GM12892 (cell line): ENCODE measurements at places on chromosomes 2 and 18.

- DNase-seq: no peak
These were observed 437.9 kb downstream of the TXNL1 start for GRCh38 chr18:56200381-56200911.

DNA sequence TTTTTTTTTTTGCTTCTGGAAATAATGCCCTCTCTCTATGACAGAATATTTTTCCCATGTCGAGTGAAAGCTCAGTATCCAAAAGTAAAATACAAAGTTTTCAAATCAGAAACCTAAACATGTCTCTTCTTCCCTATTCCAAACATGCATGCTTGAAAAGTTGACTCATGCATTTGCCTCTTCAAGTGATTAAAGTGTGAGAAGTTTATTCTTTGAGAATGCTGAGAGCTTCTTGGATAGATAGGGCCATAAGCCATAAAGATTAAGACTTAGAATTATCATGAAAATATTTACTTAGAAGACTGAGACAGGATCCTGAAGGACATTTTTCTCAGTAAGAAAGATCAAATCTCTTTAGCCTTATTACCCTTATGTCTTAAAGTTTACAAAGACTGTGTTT lies 98.6 kb upstream of the EPB41L5 start:
- no peak for DNase-seq

DNA sequence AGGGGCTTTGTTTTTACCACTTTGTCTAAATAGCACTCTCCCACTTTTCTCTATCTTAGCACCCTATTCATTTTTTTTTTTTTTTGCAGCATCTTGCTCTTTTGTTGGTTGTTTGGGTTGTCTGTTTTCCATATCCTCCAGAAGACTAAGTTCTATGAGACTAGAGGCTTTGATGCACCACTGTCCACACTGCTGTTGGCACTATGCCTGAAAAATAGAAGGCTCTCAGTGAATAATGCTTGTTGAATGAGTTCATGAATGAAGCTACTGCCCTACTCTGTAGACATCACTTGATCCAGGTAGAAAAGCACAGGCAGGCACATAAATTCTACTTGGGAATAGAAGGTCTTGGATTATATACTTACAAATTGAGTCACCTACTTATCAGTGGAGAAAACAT lies 7.3 kb downstream of the IL1A start:
- DNase-seq: no peak

DNA sequence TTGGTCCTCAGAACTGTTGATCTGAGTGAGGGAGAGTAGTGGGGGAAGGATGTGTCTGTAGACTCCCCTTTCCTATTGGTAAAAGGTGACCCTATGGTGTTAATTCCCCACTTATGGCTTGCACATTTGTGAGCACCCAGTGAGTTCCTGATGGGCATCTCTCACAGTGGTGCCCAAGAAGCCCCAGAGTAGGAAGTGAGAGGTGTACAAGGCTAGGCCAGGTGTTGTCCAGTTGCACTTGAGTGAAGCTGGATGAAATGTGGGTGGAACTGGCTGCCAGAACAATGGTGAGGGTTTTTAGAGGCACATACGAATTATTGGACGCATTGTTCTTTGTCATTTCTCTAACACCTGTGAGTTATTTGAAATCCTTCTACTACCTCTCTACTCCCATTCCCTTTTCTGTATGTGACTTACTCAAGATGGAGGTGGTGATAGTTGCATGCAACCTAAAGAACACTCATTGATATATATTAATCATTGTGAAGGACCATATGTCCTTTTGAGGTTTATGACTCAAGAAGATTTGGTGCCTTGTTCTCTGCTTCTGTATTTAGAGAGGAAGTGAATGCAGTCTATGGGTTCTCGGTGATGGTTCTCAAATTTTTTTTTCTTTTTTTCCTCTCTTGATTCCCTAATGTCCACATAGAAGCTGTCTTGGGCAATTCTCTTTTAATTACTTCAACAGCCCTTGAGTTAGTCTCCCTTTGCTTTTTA lies 162.7 kb downstream of the FSHR start:
- no peak for DNase-seq

DNA sequence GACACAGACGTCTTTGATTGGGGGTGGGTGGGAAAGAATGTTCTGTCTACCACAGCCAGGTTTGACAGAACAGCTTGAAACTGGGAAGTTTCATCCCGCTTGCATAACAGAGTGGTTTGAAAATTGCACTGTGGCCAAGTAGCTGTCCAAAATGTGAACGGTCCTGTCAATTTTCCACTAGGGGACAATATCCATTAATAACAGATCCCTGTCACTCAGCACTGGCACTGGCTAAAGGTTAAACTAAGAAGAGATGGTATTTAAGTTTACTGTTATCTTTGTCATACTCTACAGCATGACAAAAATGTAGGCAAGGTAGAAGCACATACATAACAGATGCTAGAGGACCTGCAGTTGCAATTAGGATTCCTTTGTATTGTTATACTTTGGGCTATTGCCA lies 55.6 kb upstream of the ACMSD start:
- no peak for DNase-seq

GRCh38 chr2:125106710-125107109 lies 1081.6 kb downstream of the CNTNAP5 start:
- no peak for DNase-seq

GRCh38 chr2:240567872-240568677 lies at the start of gene RNPEPL1:
RNPEPL1 (plus strand) TSS chr2:240568484; CDS start chr2:240568587, 103 bp downstream.
- no peak for DNase-seq

DNA sequence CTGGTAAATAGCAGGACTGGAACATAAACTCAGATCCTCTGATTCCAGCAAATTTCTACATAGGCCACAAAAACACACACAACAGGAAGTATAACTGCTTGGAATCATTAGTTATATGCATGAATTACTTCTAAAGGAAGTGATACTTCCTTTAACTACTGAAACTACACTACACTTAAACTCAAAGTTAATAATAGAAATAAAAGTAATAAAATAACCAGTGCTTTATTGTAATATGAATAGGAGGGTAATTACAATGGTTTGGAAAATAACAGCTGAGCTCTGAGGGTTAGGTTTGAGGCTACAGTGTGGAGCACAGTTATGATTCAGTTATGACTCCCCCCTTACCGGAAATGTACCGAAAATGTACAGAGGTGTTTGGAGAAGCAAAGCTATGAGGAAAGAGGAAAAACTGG lies 18.5 kb upstream of the POLI start:
- DNase-seq: no peak

DNA sequence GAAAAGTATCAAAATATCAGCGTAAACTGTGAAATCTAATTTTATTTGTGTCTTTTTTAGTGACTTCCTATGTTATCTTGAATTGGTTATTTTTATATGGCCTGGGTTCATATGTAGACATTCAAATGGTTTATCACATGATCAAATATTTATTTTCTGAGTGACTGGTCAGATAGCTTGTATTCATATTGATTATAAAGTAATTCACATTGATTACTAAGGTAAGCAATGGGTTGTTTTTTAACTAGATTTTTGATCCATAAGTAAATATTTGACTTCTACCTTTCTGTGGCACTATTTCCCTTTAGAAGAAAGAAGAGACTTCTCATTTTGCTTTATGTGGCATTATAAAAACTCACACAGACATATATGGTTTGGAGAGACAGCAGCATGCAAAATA lies 260.5 kb downstream of the TCF4 start:
- no peak for DNase-seq

- no peak for DNase-seq
These were observed 60.1 kb upstream of the TNFRSF11A start for GRCh38 chr18:62264984-62265383.

- no peak for DNase-seq
These were observed 31.2 kb upstream of the STAT1 start for GRCh38 chr2:191045141-191045540.

DNA sequence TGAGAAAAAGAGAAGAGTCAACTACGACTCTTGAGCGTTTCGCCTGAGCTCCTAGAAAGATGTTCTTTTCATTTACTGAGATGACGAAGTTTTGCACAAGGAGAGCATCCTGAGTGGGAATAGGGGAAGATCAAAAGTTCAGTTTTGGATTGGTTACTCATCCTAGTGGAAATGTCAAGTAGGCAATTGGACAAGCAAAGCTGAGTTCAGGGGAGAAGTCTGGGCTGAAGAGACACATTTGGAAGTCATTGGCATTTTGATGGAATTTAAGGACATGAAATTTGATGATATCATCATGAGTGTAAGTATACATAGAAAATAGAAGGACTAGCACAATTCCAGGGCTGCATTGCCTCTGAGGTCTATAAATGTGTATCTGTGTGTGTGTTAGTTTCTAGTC lies 416.6 kb downstream of the RAD51AP2 start:
- no peak for DNase-seq

DNA sequence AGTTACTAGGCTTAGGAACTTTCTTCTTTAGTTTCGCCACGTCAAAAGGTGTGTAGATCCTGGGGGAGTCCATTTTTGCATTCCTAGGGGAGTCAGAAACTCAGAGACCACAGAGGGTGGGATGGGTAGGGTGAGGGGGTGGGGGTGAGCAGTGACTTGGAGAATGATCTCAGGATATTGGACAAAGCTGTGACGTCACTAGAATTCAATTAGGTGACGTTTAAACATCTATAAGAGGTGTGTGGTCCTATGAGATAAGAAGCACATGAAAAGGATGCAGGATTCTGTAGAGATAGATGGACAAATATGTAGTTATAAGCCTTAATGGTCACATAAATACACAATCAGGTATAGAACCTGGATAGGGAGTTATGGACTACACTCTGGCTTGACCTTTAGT lies 21.5 kb downstream of the SLC4A3 start:
- DNase-seq: no peak

GRCh38 chr2:55173438-55174054 lies 58.5 kb downstream of the CLHC1 start:
- DNase-seq: no peak

DNA sequence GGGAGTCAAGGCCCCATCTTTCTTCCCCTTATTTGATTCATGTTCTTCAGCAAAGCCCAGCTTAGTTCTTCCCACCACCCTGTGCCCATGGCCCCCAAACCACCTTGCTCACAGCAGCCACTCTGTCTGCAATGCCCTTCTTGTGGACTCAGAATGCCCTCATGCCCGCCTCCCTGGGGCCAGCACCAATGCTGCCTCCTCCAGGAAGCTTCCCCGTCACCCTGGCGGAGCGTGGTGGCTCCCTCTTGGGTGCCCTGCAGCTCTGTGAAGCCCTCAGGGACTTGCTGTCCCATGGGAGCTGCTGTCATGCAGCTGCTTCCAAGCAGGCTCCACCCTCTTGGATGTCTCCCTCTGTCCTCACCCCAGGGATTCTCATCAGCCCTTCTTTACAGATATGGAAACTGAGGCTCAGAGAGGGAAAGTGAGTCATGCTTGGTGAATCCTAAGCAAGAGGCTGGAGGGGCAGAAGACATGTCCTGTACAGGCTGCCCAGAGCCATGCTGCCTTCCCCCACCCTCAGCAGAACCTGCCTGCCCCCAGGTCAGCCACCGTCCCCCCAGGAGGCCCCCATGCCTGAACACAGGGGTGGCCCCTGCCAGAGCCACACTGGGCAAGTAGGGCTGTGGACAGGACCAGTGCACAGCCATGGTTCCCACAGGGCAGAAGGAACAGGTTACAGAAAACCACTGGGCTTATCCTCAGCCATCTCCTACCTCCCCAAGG lies 11.8 kb upstream of the DUSP2 start:
- DNase-seq: no peak

DNA sequence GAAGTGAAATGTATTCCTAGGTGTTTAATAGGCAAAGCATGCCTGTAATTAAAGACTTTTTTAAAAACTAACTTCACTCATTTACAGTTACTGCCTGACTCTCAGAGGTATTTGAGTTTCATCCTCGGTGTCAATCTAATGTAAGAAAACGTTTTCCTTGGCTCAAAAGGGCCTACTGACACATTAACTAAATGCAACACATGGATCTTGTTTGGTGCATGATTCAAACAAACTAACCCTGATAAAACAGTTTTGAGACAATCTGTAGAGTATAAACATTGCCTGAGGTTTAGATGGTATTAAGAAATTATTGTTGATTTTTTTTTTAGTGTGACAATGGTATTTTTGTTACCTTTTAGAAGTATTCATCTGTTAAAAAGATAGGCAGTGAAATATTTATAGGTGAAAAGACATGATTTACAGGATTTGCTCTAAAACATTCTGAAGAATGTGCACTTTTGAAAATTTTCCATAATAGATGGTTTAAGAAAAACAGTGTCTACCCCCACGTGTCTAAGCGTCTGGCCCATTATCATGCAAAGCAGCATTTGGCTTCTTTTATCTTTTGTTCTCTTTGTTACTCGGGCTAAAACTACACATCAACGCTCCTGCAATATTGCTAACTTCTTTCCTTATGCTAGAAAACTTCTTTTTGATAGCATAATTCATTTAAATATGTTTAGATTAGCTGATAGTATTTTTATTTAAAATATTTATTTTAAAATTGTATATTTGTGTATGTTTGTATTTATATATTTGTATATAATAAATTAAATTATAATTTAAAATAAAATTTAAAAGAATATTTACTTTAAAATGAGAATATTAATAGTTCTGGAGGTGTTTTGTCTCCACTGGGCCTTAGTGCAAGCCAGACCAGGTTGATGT lies 160.2 kb upstream of the NDUFV2 start:
- no peak for DNase-seq

DNA sequence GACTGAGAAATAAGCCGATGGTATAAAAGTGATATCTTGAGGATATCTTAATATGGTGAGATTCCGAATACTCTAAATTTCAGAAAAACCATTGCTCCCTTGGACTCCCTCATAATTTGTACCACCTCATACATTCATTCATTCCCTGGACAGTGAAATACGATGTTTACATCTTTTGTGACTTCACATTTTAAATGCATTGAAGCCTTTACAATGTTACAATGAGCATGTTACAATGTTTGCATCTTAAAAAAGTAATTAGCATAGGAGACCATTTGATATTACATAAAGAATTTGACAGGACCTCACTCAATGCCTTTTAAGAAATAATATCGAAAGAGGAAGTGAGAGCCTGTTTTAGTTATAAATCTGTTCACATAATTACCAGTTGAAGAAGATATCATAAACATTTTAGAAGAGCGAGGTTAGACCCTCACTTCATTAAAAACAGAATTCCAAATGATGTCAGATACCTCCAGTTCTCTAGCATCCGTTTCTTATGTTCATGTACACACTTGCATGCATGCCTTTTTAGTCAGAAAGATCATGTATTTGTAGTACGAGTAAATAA lies 372.0 kb downstream of the ARHGAP15 start:
- DNase-seq: no peak

GRCh38 chr18:12420821-12421421 lies 13.2 kb downstream of the PRELID3A start:
- no peak for DNase-seq
